Ovary (tissue), 10 donors: ENCODE measurements at places on chromosomes 11 and 22. TPM values are rescaled to one million over a fixed set of nuclear protein-coding genes. Genes with fewer than 3 reads are reported as not detected.
A peak's percentile ranks its signal among the peaks of the same experiment; 100 is the strongest.

Gene PPP1R14B
- 60.3 TPM for total RNA-seq

Gene PLEKHB1
- total RNA-seq: 12.3 TPM

Gene CSNK2A3
- 0.47 TPM for total RNA-seq

Gene CHRDL2
- total RNA-seq: not detected

Gene CLMP
- 33.8 TPM for total RNA-seq

DNA sequence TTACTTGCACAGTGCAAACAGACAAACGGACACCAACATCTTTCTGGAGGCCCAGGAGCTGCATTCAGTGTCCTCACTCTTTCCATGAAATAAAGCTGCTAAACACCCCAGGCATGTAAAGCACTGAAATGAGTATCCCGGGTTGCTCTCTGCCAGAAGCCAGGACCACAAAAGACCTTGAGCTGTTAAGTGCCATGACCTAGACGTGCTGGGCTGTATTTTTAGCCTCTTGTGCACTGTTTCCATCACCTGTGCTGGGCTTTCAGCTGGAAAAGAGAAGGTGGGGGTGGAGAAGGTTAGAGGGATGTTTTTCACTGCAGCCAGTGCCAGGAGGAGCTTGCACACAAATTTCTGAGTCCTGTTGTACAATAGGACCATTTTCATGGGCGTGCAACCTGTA, 3.4 kb upstream of the KREMEN1 start:
- no peak for DNase-seq

GRCh38 chr22:25827415-25827814, 85.4 kb downstream of the MYO18B start:
- no peak for DNase-seq

DNA sequence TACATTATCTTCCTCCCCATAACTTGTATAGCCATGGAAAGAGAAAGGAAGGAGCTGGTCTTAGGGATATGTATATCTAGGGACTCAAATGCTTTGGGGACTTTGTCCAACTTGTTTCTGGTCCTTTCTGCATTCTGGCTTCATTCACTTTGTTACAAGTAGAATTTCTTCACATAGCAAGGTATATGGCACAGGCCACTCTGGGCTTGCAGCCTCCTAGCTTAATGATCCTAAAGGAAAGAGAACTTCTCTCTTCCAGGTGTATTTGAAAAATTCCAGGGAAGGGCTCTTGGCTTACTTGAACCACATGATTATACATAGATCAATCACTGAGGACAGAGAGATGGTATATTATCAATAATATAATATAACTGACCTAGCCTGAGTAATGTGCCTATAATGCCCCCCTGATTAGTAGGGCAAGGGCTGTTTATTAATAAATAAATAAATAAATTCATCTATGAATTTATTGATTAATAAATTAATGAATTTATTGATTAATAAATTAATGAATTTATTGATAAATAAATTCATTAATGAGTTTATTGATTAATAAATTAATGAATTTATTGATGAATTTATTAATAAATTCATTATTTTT, 48.2 kb upstream of the CEP295 start:
- no peak for DNase-seq

GRCh38 chr11:838441-839279, 3.7 kb downstream of the POLR2L start:
- no peak for DNase-seq

GRCh38 chr22:37079668-37080171, 28.2 kb downstream of the KCTD17 start:
- no peak for DNase-seq

- DNase-seq: no peak
Measured at GRCh38 chr11:69447786-69448185, 33.7 kb upstream of the LINC01488 start.

- no peak for DNase-seq
Measured at GRCh38 chr11:111930472-111930871, 6.7 kb upstream of the DIXDC1 start.

GRCh38 chr22:24424001-24424900, 3.1 kb upstream of the ADORA2A start:
- no peak for DNase-seq

- no peak for DNase-seq
Measured at GRCh38 chr11:72583616-72584292, 90.5 kb downstream of the PDE2A start.

- no peak for DNase-seq
Measured at GRCh38 chr11:78048561-78048960, 15.1 kb upstream of the THRSP start.

DNA sequence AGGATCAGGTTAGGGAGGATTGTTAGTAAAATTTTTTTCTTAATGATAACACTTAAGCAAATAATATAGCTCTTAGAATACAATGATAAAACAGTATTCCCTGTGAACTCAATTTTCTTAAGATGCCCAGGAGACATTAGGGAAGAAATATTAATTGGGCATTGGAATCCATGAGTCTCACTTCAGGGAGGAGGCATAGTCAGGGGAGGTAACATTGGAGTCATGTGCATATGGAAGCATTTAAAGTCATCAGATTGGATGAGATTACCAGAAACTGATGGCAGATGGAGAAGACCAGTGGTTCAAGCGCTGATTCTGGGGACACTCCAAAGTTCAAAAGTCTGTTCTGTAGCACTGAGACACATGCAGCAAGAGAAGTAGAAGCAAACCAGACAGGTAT, at the start of gene OR9G1:
OR9G1 (plus strand) TSS at position 301 of the 400 bp plus-strand sequence. CDS start 1,293 bp downstream, outside the sequence.
- DNase-seq: no peak

DNA sequence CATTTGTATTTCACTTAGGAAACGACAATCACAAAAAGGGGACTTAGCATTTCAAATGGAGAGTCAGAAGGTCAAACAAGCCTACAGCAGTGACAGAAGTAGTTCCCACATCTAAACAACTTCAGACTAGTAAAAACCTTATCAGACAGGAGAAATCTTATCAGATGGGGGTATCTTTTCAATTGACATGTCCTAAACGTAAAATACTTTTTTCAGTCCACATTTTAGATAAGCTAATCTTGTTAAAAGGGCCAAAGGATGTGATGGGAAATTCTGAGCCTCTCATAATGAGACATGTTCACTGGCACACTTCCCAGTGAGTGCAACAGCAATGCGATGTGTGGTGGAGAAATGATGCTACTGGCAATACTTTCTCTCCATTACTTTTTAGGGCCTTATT, 2.4 kb downstream of the MAPK1 start:
- peak; percentile 40 for DNase-seq

- DNase-seq: no peak
Measured at GRCh38 chr22:29487426-29487986, 7.5 kb downstream of the NEFH start.

GRCh38 chr11:92826603-92827002, 142.8 kb upstream of the MTNR1B start:
- no peak for DNase-seq

DNA sequence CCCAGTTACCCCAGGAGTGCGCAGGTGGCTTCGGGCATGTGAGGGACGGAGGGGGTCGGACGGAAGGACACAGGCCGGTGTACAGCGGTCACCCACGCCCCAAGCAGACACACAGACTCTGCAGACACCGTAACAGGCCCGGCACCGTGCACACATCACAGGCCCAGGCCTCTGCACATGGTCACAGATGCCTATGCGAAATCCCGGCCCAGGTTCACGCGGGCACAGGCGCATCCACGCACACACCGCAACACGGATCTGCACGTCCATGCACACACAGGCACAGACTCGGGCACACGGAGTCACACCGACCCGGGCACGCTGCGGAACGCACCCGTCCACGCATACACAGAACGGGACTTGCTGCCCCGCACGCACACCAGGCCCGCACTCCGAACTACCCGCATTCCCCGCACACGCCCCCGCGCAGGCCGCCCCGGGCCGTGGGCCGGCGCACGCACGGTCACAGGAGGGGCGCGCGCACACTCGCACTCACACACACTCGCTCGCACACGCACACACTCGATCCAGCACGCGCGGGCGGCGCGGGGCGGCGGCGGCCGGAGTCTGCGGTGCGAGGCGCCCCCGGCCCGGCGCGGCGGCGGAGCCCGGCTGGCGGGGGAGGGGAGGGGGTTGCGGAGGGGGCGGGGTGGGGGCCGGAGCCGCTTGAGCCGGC, at the start of gene MGAT3:
MGAT3 (plus strand) TSS at position 491 of the 676 bp plus-strand sequence. CDS start 30,336 bp downstream, outside the sequence.
- no peak for DNase-seq

GRCh38 chr22:17846326-17846992, 72.2 kb upstream of the BID start:
- peak; percentile 54 for DNase-seq

GRCh38 chr11:73140213-73141030, 1.7 kb downstream of the FCHSD2 start:
- peak; percentile 28 for DNase-seq

DNA sequence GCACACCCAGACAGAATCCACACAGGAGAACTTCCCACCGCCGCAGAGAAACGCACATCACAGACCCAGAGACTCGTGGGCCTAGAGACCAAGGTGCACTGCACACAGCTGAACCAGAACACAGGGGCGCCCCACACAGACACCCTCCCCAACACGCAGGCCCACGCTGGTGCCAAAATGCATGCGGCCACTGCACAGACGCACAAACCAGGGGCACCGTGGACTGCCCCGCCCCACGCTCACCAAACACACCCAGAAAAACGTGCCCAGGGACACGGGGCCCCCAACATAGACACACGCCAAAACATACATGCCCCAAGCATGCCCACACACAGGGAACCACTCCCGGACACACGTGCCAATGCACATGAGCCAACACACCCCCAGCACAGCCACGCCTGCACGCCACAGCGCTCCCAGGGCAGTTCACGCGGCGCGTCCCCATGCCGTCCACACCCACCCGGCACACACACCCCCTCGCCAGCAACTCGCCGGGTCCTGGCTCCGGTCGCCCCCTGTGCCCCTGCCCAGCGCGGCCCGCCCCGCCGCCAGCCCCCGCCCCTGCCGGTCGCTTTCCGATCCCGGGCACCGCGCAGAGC, 7.8 kb downstream of the ELFN2 start:
- DNase-seq: no peak
